ENCODE measurements at places on chromosomes 3 and 15.
A peak's percentile ranks its signal among the peaks of the same experiment; 100 is the strongest.

GRCh38 chr3:123559040-123559861 is 25.6 kb downstream of the HACD2 start:
- DNase-seq, result peak; percentile 33

DNA sequence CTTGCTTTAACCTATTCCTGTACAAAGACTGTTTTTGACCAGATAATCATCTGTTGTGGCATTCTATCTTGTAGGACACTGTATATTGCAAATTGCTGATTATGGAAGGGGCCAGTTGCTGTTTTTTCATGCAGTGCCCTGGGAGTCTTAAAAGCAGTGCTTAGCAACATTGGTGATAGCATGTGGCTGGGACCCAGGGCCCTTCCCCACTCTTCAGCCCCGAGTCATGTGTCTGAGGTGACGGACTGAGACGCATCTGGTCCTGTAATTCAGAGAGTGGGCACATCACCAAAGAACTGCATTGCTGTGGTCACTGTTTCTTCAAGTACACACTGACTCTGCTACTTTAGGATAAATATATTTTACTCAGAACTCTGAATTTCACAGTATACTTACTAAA is 63.4 kb downstream of the SNRK start:
- DNase-seq, result no peak

- no peak for DNase-seq
These were observed 14.9 kb downstream of the SPRED1 start for GRCh38 chr15:38267421-38268022.

DNA sequence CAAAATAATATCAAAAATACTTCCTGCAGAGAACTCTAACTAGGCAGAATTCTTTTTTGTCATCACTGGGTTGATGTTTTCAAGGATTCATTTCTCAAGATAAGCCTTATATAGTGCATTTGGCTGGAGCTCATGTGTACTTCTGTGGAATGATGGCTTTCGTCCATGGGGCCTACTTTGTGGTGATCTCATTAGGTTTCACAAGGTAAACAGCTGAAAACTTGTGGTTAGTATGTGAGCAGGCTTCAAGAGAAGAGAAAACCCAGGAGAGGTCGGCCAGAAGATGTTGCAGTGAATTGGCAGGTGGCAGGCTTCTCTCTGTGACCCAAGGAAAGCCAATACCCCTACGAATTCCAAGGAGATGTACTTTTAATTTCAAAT is 121.4 kb upstream of the PHLDB2 start:
- DNase-seq, result no peak

- no peak for DNase-seq
These were observed 30.7 kb upstream of the MYLK start for GRCh38 chr3:123914829-123915228.

GRCh38 chr3:58979840-58980239 is 70.0 kb downstream of the CFAP20DC start:
- DNase-seq, result no peak

- no peak for DNase-seq
These were observed 78.2 kb downstream of the DGKG start for GRCh38 chr3:186283651-186284348.

DNA sequence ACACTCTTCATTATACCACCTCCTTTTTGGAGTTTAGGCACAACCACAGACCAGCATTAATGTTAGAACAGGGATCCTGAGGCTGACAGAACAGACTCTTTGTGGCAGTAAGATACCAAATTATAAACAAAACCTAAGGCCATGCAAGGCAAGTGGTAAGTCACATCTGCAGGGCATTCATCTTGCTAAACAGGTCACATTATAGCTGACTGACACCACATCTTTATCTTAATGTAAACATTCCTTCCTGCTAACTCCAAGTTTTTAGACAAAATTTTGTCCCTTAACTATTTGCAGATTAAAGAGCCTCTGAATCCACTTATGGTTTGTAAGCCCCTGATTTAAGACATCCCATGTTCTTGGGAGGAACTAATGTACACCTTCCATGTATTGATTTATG is 500.6 kb downstream of the PYDC2 start:
- no peak for DNase-seq

DNA sequence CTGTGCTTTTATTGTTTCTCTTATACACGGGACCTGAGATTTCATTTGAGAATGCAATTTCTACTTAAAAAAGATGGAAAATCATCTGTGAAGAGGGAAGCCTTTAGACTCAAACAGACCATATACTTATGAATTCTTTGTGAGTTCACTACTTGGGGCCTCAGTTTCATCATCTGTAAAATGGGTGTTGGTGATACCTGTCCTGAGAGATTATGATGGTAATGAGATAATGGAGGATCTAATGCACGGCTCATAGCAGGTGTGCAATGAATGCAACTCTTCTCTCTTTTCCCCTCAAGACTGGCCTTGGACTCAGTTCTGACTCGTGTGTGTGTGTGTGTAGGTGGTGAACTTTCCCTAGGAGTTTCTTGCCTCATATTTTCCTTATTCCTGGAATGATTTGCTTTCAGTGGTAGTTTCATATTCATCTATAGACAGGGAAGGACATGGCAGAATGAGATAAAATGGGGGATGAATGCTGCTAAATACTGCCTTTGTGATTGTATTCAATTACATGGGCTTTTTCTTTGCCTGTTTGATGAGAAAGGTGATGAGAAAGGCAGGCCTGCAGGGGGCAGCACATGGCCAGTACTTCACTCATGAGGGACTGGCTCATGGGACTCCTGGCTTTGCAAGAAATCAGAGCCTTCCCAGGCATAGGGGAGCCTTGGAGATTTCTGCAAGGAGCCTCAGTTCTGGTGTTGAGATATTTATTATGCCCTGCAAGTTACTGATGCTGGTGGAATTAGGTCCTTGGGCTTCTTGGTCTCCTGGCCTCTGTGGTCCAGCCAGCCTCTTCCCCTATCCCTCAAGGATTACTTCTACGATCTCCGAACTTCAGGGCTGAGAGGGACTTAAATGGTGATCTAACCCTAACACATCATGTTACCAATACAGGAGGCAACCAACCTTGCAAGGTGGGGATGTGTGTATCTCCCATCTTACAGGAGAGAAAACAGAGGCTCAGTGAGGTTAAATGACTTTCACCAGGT is 70.7 kb downstream of the RPLP1 start:
- DNase-seq, result peak; percentile 42

- DNase-seq, result no peak
These were observed 43.5 kb downstream of the EAF1 start for GRCh38 chr3:15470849-15471248.

DNA sequence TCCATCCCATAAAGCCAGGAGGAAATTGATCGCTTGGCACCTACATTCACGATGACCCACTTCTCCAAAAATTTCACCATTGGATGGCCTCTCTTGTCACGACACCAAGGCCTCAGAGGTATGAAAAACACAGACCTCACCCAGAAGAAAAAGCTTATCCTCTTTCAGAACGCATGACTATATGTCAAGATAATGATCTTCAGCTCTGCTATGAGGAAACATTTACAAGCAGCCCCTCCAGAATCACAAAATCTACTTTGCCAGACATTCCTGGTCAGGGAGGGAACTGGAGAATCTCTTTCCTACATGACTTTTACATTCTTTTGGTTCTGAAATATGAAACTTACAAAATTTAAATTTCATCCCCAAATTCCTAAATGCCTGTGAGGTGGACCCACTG is 122.7 kb downstream of the WNT5A start:
- DNase-seq, result no peak

DNA sequence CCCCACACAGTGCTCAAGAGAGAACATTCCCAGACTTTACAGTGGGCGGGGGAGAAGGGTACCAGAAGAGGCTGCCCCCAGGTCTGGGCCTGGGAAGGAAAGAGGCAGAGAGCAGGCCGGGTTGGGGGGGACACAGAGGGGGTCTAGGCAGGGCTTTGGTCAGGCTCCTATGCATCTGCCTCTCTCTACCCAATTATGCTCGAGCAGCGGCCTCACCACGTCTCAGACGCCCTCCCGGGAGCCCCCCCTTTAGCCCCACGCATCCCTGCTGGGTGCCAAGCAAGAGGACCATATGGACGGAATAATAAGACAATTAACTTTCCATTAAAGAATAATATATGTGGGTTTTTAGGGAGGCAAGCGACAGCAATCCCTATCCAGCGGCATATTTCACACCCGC is 32.8 kb downstream of the CACNA2D2 start:
- DNase-seq, result no peak

DNA sequence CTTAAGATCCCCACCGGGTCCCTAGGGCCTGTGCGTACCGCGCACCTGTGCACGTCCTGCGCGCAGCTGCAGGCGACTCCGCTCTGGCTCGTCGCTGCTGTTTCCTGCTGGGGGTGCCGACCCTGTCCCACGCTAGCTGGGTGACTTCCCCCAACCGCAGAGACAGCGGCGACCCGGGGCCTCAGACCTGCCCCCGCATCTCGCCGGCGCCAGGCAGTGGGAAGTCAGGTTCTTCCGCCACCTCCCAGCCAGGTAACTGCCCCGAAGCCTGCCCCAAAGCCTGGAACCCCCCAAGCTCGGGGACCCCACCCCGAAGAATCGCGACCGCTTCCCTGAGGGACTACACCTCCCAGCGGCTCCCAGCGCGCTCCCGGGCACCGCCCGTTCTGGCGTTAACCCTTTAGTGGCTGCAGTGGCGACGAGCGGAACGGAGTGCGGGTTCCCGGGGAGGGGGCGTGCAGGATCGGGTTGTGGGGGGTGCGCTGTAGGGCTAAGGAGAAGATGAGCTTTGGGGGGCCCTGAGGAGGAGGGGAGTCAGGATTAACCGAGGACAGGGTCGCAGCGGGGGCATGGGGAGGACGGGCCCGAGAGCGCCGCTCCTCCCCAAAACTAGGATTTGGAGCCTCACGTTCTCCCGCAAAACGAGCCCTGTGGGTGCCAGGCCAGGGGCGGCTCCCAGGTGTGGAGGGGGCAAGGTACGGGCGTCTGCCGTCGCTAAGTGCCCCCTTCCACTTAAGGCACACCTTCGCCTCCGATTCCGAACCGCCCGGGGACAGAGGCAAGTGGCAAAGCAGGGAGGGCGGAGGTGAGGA is 589 bp downstream of the NEIL1 start:
- DNase-seq, result no peak

- no peak for DNase-seq
These were observed 27.8 kb downstream of the SLC27A2 start for GRCh38 chr15:50209809-50210208.

DNA sequence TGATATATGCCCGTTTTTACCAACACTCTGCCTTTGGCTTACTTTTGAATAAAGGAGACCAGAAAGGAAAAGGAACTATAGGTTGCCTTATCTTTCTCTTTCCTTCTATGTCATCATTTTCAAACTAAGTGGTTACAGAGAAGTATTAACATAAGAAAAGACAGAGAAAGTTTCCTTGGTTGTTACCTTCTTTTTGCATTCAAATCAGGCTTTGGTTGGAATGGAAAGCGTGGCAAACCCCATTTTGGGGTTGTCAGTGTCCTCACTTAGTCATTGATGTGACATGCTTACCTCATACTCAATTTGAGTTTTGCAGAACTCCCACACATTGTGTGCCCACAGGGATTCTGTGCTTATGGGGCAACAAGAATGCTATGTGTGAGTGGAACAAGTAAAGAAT is 3.7 kb upstream of the THRB start:
- DNase-seq, result no peak

DNA sequence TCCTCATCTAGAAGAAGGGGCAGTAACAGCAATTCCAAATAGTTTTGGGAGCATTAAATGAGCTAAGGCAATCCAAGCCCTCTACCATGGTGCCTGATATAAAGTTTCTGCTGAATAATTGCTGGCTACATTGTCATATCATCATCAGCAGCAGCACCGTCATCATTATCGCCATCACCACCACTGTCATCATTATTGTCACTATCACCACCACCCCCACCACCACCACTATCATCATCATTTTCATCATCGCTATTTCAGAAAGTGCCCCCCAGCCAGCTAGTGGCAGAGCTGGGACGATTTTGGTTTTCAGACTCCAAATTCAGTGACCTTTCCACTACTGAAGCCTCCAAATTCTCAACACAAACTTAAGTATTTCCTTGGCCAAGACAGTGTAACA is 15.0 kb downstream of the XCR1 start:
- DNase-seq, result no peak

GRCh38 chr3:77065750-77066149 is 25.9 kb downstream of the ROBO2 start:
- DNase-seq, result no peak

DNA sequence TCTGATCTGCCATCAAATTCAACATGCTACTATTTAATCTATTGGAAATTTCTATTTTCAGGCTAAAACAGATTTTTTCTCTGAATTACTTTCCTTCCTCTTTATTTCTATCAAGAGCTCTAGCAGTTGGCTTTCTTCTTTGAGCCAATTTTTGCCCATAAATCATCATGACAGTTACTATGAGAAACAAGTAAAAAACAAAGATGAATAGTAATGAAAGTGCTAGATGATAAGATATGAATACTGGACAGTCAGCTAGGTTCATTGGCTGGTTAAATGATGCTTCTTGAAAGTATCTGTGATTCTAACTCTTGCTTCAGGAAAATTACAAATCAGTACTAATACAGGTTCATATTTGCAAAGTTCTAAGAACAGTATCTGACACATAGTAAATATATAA is 38.6 kb upstream of the NANOGP8 start:
- no peak for DNase-seq

- DNase-seq, result no peak
These were observed 232.1 kb upstream of the LYSMD4 start for GRCh38 chr15:99965376-99965775.

DNA sequence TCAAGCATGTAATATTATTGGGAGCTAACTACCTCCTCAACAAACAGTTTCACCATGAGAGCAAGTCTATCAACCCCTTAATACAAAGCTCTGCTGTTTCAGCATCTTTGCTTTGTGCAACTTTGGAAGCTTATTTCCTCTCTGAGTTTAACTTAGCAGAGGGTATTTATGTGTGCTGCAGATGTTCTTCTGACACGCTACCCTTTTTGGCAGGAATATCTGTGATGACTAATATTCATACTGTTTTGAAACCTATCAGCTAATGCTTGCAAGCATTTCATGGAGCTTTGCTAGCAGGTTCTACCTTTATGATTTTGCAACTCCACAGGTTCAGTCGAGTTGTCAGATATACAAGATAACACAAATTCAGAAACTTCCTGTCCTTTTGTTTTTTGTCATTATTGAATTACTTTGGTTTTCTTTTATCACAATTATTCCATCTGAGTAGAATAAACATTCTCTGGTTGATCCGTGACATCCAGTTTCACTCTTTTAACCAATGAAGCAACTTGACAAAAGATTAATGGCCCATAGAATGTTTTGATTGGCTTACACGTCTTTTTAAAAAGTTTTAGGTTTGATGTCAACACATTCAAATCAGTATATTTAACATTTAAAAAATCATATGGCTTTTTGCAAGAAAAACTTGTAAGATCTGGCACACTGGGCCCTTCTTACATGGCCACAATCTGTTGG is 1.7 kb upstream of the SLC9A9 start:
- no peak for DNase-seq

GRCh38 chr3:154324919-154325318 is 632 bp upstream of the DHX36 start:
- DNase-seq, result no peak

GRCh38 chr15:94206463-94207167 is 24.7 kb upstream of the MCTP2 start:
- DNase-seq, result no peak

GRCh38 chr3:169634618-169635236 is 28.8 kb downstream of the MECOM start:
- peak; percentile 72 for DNase-seq

GRCh38 chr15:72797834-72798233 is 14.3 kb upstream of the ADPGK start:
- no peak for DNase-seq

Measured in NCI-H1436 treated with DMSO at 0.1 percent for 48 hours (cell line).